ENCODE measurements at places on chromosomes 13 and 19.

GRCh38 chr19:4577020-4577782, 17.7 kb upstream of the SEMA6B start:
- DNase-seq: no peak

DNA sequence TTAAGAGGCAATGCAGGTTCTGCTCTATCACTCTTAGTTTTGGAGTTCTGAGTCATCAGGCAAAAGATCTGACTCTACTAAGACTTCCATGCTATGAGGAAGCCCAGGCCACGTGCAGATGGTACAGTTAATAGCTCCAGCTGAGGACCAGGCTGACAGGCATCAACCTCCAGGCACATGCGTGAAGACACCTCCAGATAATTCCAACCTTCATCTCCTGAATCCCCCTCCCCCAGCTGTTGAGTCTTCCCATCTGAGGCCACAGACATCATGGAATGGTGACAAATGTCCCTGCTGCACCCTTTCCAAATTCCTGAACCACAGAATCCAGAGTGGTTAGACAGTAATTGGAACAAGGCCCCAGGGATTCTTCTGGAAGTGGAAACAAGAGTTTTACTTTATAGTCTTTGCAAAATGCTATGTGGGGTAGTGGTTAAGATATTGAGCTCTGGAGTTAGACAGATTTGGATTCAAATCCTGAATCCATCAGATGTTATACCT, 183.8 kb downstream of the KLF5 start:
- no peak for DNase-seq

- no peak for DNase-seq
Measured at GRCh38 chr19:18300930-18301717, 19.7 kb upstream of the JUND start.

- no peak for DNase-seq
Measured at GRCh38 chr13:74101436-74101835, 32.8 kb downstream of the KLF12 start.

GRCh38 chr13:71218960-71219359, 648.0 kb downstream of the DACH1 start:
- DNase-seq: no peak

- no peak for DNase-seq
Measured at GRCh38 chr19:52621376-52621775, 16.8 kb downstream of the ZNF83 start.

DNA sequence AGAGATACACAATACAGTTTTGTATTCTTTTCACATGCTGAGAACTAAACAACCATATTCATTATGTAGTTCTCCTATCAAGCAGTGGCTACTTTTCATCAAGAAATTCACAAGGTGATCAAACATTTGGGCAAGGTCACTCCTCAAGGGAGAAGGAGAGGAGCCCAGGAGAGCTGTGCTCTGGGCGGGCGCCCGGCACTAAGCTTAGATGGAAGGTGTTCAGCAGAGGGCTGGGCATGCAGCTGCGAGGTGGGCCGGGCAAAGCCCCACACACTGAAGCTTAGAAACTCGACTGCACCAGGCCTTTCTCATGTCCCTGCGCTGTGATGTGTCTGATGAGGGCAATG, 30.4 kb upstream of the SPACA7 start:
- DNase-seq: no peak

DNA sequence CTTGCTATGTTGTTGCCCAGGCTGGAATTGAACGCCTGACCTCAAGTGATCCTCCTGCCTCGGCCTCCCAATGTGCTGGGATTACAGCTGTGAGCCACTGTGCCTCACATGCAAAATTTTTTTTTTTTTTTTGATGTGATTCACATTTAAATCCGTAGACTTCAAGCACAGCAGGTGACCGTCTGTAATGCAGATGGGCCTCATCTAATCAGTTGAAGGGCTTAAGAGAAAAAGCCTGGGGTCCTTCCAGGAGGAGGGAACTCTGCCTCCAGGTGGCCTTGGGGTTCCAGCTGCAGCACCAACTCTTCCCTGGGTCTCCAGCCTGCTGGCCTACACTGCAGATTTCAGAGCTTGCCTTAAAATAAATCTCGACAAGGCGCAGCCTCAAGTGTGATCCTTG, 43.6 kb downstream of the GADD45B start:
- no peak for DNase-seq

GRCh38 chr19:44623080-44623479, 9.7 kb downstream of the IGSF23 start:
- no peak for DNase-seq

DNA sequence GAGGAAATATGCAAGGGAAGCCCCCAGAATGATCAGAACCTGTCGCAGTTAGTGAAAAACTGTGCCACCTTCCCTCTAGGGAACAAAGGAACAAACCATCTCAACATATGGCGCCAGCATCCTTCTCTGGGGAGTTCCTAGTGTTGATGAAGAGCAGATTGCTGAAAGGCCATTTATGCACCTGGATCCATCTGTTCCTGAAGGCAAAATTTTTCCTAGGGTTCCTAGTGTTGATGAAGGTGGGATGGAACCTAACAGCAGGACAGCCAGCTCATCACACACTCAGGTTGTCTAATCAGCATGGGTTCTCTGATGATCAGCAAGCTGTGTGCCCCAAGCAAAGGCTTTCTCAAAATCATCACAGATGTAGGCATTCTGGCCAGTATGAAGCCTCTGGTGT, 32.6 kb downstream of the ZNF473 start:
- no peak for DNase-seq

DNA sequence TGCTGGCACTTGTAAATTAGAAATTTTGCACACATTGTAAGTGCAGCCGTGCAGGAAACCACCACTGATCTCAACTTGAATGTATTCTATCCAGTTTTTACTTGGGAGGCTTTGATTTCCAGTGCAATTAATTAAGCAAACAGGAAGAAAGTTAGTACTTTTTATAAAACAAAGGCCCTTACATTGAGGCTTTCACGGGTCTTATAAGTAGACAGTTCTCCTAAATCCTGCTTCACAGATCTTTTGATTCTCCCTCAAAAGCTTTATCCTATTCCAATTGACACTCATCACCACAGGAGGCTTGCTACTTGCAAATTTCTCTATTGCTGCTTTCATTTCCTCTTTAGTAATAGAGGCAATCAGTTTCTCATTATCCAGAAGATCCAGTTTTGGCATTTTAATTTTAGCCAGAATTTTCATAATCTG, 90.1 kb downstream of the ERCC5 start:
- DNase-seq: no peak
